Hematopoietic multipotent progenitor cell treated with erythropoietin and hydrocortisone succinate and interleukin-3 and kit ligand, for 4 days (in vitro differentiated cells): ENCODE measurements at places on chromosomes 1 and 21.

DNA sequence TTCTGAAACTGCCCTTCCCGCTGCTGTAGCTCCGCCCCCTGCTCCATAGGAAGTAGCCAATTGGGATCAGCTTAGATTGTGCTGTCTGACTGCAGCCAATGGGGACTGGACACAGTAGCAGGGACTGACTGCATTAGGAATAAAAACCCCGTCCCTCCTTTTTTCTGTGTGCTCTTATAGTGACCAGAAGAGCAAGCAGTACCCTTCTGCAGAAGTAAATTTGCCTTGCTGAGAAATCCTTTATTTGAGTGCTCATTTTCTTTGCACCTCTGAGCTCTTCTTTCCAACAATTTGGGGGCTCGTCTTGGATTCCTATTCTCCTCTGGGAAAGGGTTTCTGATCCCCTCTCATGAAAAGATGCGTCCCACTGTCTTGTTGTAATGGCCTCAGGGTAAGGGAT, 16.2 kb downstream of the OR2L13 start:
- DNase-seq, result peak; percentile 16

GRCh38 chr1:230057681-230058565, 9.1 kb upstream of the GALNT2 start:
- DNase-seq, result no peak

- DNase-seq, result no peak
These were observed 281.6 kb downstream of the KIF26B start for GRCh38 chr1:245436407-245436806.

DNA sequence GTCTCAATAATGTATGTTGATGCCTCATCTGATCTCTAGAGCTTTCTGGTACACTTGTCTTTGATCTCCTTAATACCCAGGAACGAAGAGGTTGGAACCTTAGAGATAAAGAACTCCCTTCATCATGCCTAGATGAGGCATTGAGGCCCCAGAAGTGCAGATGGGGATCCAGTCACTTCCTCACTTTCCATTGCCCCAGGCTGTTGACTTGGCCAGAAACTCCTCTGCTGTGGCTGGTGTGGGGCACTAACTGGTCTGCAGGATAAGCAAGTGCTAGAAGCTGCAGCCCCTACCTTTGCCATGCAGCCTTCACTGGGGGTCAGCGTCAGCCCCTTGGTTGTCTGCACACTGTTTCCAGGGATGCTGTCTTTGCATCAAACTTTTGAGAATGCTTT, 49.9 kb downstream of the STUM start:
- DNase-seq, result no peak

- DNase-seq, result peak; percentile 2
These were observed at the start of gene BRINP2 for GRCh38 chr1:177170756-177171535. Gene BRINP2 (plus strand): TSS chr1:177170958. CDS start chr1:177229877, 58,919 bp downstream.

GRCh38 chr1:46174448-46175231, at the start of gene TSPAN1:
Gene TSPAN1 (plus strand): TSS chr1:46175087. CDS start chr1:46181108, 6,021 bp downstream.
- DNase-seq, result no peak

- no peak for DNase-seq
These were observed 28.0 kb downstream of the COL6A2 start for GRCh38 chr21:46125846-46126301.

DNA sequence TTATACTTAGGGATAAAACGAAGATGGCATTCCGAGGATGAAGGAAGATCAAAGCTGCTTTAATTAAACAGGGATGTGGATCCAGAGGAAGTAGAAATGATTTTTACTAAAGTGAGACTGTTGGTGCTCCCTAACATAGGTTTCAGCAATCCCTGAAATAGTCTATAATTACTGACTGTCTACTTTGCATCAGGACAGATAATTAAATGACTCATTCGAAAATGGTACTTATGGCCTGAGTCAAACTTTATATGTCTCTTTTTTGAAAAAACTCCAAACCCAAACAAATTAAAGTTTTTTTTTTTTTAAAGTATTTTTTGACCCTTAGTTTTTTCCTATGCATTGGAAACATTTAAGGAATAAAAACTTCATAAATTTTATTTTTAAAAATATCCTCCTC, 90.3 kb downstream of the LYST start:
- DNase-seq, result no peak

DNA sequence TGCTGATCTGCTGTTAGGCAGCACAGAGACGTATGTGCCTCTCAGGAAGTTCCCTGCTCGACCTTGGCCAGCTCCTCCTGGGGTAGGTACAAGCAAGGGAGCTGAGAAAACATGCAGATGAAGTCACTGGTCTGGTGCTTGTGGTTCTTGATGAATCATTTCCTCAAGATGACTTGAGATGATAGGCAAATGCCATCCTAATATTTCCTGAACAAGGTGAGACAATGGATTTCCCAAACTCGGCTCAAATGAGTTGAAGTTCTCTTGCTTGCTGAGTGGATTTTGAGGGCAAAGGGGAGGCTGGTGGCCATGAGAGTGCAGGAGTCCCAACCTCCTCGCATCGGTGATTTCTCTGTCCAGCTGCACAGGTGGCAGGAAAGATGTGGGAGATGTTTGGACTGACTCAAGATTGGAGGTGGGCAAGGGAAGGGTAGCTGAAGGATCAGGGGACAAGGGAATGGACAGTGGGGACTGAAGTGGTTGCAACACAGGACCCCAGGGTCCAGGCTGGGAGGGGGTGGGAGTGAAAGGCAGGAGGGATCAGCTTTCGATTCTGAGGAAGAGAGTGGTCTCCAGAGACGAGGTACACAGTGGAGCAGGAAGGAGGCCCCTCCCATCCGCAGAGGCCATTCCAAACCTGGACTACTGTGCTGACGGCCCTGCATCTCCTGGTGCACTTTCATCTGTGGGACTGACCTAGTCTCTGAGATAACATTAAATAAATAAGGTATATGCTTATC, 63.9 kb downstream of the CAPN2 start:
- peak; percentile 79 for DNase-seq

- DNase-seq, result peak; percentile 37
These were observed 1.1 kb upstream of the ABCD3 start for GRCh38 chr1:94416901-94417727.

GRCh38 chr1:174643206-174643605, 195.4 kb downstream of the GPR52 start:
- DNase-seq, result no peak

- DNase-seq, result no peak
These were observed 619.0 kb downstream of the AJAP1 start for GRCh38 chr1:5273280-5274003.

GRCh38 chr1:7719468-7720094, 51.5 kb upstream of the VAMP3 start:
- DNase-seq, result no peak

- DNase-seq, result no peak
These were observed 62.8 kb upstream of the DPH5 start for GRCh38 chr1:101088431-101088830.

- DNase-seq, result peak; percentile 93
These were observed 11.4 kb upstream of the PHLDA3 start for GRCh38 chr1:201480231-201481003.

GRCh38 chr21:45590246-45590725, 48.0 kb upstream of the SLC19A1 start:
- DNase-seq, result peak; percentile 80

DNA sequence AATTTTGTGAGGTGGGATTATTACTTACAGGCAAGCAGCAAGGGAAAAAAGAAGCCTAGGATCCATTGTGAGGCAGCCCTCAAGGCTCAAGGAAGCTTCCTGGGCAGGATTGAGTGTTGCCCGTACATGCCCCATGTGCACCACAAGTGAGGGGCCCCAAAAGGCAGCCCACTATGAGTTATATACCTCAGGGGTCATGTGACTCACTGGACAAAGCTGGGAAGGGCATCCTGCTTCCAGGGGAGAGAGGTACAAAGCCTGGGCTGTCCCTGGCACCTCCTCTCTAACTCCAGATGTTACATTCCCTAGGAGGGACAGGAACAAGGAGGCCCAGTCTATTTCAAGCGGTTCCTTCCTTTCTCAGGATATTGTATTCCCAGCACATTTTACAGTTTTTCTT, 34.0 kb upstream of the CD1D start:
- no peak for DNase-seq

DNA sequence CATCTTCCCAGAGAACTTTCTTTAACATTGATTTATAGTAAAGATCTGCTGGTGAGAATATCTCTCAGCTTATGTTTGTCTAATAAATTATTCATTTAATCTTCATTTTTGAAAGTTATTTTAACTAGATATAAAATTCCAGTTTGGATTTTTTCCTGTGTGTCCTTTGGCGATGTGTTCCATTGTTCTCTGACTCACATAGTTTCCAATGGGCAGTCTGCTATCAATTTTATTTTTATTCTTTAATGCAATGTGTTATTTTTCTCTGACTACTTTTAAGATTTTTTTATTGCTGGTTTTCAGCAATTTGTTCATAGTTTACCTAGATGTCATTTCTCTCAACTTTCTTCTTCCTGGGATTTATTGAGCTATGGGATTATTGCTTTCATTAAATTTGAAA, 325.2 kb upstream of the POGK start:
- DNase-seq, result no peak

- peak; percentile 32 for DNase-seq
These were observed 3.7 kb upstream of the TCHH start for GRCh38 chr1:152118915-152119314.

GRCh38 chr1:41955461-41956159, 36.9 kb upstream of the HIVEP3 start:
- peak; percentile 20 for DNase-seq

DNA sequence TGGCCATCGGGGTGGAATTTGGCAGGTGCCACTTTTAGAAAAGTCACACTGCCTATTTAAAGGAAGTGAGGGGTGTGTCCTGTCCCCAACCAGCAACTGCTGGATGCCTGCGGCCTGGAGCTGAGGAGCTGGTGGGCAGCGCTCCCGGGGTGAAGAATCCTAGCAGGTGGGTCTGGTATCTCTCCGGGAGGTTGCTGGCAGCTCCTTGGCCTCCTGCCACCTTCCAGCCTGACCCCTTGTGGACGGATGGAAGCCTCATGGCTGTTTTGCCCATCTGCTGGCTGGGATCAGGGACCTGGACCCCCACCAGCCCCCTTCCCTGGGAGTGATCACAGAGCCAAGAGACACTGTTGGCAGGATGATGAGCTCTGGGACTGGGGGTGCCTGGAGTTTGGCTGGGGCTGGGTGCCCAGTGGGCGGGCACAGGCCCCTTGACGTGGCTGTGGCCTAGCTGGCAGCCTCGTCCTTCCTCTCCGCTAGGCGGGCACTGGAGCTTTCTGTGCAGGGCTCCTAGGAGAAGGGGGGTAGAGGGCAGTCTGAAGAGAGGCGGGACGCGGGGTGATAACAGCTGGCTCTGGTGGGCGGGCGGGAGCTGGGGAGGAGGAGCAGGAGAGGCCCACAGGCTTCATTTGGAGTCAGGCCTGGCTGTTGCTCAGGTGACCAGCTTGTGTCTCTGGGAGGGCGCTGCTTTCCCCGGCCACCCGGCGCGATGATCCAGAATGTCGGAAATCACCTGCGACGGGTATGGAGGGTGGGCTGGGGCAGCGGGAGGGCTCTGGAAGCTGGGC, at the start of gene ACOT11:
Gene ACOT11, plus strand, starts transcription at position 628 of the 788 bp plus-strand sequence. Its CDS starts 82 bp downstream, at position 710.
- DNase-seq, result peak; percentile 97

- no peak for DNase-seq
These were observed 706.3 kb downstream of the ADGRL2 start for GRCh38 chr1:82507011-82507410.

GRCh38 chr1:11650331-11650991, 3.8 kb downstream of the FBXO2 start:
- peak; percentile 91 for DNase-seq

DNA sequence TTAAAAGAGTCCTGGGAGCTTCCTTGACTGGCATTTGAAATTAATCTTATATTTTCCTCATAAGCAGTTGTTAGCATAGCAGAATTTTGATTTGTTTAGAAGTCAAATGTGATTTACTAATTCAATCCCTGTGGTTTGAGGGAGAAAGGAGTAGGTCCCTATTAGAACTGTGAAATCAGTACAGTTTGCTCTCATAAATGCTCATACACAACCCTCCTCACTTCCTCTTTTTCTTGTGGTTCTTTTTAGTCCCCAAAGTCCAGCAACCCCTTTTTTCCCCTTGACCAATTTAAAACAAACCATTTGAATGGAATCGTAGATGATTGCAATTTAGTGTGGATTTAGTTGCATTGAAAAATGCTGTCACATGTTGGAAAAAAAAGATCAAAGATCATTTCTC, 9.2 kb upstream of the IFI44 start:
- peak; percentile 31 for DNase-seq

GRCh38 chr1:69110851-69111250, 456.9 kb upstream of the LRRC7 start:
- no peak for DNase-seq

GRCh38 chr21:16775076-16775475, 737.8 kb upstream of the CXADR start:
- DNase-seq, result no peak

GRCh38 chr1:58304346-58304975, 242.1 kb downstream of the OMA1 start:
- DNase-seq, result no peak
